ENCODE measurements at places on chromosomes 12 and 14.
A peak's percentile ranks its signal among the peaks of the same experiment; 100 is the strongest.

- no peak for DNase-seq
These were observed 40.4 kb upstream of the SYCP3 start for GRCh38 chr12:101779626-101780025.

GRCh38 chr12:69546693-69547438 is 38.4 kb upstream of the CCT2 start:
- DNase-seq, result no peak

DNA sequence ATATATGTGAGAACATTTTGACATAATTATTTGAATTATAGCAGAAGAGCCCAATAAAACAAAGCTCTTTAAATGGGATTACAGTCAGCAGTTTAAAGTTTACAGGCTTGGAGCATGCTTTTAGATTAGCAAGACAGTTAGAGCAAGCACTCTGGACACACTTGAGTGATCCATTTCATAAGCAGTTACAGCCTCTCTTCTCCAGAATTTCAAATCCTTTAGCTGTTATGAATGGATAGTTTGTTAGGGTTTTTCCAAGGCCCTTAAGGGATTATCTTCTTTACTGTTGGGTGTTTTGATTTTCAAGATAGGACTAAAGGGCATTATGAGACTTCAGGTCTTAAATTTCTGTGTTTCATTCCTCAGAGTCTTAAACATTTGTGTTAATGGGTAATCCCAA is 36.3 kb downstream of the BEST3 start:
- DNase-seq, result no peak

- DNase-seq, result no peak
These were observed 86.0 kb downstream of the AEBP2 start for GRCh38 chr12:19525274-19525673.

DNA sequence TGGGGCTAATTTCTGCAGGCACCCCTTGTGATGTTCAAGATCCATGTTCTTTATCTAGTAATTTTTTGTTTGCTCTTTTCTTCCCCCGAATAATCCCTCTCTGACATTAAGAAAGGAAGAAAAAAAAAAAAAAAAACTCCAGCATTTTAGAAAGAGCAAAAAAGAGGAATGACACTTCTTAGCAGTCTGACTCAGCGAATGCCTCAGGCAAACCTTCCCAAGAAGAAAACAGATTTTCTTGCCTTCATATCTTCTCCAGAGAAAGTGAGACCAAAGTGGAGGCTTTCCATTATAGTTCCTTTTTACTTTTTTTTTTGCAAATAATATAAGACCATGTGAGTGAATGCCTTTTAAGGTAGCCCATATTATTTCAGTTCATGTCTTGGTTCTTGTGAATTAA is 479.0 kb upstream of the SYT1 start:
- DNase-seq, result no peak

GRCh38 chr14:55309154-55309553 is 37.9 kb downstream of the FBXO34 start:
- DNase-seq, result no peak

DNA sequence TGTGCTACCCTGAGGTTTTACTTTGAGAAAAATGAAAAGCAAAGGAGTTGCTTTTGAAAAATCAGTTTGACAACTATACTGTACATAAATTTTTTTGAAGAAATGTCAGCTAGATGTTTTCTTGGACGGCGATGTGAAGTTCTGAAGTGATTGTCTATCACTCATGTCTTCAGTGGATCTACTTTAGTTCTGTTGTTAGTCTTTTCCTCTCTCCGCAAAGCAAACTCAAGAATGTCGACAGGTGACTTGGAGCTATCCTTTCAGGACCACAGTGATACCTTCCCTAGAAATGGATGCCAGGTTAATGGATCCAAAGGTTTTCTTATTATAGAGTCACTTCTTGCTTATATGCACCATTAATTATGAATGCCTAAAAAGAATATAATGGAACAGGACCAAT is 1.2 kb downstream of the PTPRO start:
- no peak for DNase-seq

- no peak for DNase-seq
These were observed 3.6 kb downstream of the TTC5 start for GRCh38 chr14:20302042-20302755.

DNA sequence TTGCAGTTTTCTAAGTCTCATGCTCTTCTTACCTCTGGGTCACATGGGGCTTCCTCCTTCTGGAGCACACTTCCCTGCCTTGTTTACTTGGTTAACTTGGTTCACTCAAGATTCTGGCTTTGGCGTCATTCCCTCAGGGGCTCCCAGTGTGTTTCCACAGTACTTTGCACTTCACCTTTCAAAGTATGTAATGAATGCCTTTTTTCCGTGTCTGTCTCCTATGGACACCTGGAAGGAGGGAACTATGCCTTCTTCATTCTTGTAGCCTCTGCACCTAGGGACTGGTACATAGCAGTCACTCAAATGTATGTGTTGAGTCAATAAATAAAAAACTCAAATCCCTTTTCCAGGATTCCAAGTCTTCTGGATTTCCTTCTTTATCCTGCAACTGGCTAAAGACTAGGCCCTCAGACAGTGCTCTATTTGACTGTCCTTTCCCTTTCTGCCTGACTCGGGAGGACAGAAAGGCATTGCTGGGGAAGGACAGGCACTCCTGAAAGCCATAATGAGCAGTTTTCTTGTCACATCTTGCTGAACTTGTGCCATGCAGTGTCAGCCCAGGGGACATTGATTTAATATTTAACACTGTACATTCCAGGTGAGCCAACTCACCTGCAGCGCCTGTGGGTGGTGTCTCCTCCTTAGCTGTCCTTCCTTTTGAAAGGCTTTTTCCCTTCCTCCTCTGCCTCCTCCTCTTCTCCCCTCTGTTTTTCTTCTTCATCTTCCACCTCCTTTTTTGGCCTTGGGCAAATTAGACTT is 12.8 kb downstream of the MYRFL start:
- DNase-seq, result no peak

- DNase-seq, result no peak
These were observed 47.2 kb downstream of the PUS7L start for GRCh38 chr12:43711348-43711747.

DNA sequence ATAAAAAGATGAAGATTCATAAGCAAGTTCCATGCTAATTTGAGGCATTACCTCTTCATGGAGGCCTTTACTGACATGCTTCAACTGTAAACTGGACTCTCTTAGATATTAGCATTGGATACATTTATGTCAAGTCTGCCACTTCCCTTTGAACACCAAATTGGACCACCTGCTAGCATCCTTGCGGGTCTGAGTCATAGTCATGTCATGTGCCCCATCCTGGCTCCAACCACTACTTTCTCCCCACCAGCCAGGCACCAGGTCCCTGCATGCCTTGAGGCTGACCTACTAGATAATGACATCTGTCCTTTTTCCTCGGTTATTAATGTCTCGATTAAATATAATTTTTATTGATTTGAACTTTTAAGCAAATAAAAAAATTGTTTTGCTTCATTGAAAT is 32.9 kb upstream of the EEA1 start:
- DNase-seq, result no peak

DNA sequence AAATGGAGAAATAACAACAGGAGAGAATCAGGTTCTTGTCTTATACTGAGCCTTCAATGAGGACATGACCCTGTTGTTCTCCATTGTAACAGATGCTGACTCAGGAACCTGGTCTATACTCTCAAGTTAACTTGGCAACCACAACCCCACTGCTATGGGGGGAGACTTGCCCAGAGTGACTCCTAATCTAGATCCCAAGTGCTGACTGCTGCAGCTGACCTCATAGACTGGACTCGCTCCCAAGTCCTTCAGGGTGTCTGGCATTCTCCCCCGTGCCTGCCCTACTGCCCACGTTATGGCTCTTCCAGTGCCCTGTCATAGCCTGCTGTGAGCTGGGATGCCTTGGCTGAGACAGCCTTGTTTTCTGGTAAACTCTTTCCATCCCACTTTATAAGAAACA is 37.1 kb downstream of the NID2 start:
- DNase-seq, result no peak

- DNase-seq, result no peak
These were observed 1393.3 kb upstream of the TMEM132C start for GRCh38 chr12:126873701-126874100.

DNA sequence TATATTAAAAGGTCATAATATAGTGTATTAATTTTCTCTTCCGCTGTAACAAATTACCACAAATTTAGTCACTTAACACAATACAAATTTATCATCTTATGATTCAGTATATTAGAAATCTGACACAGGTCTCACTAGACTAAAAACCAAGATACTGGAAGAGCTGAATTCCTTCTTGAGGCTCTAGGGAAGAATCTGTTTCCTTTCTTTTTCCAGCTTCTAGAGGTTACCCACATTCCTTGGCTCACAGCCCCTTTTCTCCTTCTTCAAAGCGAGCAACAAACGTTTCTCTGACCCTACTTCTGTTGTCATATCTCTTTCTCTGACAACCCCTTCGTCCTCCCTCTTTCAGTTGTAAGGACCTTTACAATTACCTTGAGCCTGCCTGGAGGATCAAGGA is 43.4 kb upstream of the AMN1 start:
- DNase-seq, result no peak

- no peak for DNase-seq
These were observed 78.5 kb downstream of the ARMH4 start for GRCh38 chr14:58073516-58073915.

DNA sequence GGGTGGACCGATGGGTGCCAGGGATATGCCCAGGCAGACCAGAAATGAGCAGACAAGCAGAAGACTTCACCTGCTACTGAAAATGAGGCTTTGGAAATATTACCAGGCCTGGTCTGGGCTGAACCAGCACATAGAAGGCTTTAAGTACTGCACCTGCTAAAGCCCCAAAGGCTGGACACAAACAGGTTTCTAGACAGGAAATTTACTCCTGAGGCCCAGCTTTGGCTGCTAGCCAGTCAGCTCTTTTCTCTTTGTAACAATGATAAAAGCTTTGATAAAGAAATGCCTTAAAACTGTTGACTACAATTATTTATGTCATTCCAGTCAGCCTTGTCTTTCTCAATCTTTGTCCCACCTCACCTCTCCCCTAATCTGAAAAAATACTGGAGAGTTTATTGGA is 228.9 kb upstream of the EGLN3 start:
- DNase-seq, result no peak

GRCh38 chr14:71721791-71722190 is 210.4 kb upstream of the RGS6 start:
- no peak for DNase-seq

DNA sequence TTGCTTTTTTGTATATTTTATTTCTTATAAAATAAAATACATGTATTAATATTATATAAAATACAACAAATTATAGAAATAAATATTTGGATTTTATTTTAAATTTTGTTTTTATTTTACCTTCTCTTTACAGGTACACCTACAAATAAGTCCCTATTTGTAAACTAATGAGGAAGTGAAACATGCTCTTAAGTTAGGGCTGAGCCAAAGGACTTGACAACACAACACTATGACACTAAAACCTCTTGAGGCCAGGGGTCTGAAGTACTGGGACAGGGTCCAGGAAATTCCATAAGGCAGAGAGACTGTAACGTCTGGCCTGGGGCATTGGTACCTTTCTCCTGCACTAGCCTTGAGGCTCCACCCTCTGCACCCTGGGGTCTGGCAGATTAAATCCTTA is 293.2 kb downstream of the FOXN3 start:
- DNase-seq, result no peak

GRCh38 chr12:77855548-77855947 is 24.9 kb downstream of the NAV3 start:
- DNase-seq, result no peak

GRCh38 chr14:56422703-56423213 is 156.8 kb upstream of the TMEM260 start:
- peak; percentile 41 for DNase-seq

- DNase-seq, result no peak
These were observed 101.2 kb upstream of the LRFN5 start for GRCh38 chr14:41505491-41505890.

GRCh38 chr14:60721326-60722106 is 2.6 kb downstream of the SIX4 start:
- DNase-seq, result no peak

DNA sequence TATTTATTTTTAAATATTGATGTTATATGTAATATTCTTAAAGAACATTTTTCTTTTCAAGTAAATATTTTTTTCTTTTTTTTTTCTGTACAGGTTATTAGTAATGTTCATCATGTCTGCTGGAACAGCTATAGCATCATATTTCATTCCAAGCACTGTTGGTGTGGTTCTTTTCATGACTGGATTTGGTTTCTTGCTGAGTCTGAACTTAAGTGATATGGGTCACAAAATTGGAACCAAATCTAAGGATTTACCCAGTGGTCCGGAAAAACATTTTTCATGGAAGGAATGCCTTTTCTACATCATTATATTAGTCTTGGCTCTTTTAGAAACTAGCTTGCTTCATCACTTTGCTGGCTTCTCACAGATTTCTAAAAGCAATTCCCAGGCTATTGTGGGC is 23.2 kb downstream of the PCNX4 start:
- DNase-seq, result no peak

DNA sequence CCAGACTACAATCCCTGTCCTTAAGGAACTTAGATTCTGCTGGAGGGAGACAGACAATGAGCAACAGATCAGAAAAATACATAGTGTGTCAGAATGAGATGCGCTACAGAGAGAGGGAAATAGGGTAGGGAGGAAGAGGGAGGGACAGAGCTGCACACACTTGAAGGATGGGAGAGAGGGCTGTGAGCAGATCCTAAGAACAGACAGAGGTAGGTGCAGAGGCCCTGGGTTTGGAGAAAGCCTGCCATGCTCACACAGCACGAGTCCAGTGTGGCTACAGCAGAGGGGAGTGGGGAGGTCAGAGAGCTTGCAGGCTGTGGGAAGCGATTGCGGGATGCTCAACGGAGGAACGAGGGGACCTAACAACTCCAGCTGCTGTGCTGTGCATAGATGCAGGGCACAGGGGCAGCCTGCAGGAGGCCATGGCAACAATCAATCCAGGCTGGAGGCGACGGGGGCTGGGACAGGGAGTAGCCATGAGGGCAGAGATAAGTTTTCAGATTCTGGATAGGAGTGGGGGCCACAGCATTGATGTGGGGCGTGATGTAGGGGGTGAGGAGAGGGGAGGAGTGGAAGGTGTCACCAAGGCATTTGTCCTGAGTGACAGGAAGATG is 20.7 kb downstream of the FAIM2 start:
- DNase-seq, result no peak

DNA sequence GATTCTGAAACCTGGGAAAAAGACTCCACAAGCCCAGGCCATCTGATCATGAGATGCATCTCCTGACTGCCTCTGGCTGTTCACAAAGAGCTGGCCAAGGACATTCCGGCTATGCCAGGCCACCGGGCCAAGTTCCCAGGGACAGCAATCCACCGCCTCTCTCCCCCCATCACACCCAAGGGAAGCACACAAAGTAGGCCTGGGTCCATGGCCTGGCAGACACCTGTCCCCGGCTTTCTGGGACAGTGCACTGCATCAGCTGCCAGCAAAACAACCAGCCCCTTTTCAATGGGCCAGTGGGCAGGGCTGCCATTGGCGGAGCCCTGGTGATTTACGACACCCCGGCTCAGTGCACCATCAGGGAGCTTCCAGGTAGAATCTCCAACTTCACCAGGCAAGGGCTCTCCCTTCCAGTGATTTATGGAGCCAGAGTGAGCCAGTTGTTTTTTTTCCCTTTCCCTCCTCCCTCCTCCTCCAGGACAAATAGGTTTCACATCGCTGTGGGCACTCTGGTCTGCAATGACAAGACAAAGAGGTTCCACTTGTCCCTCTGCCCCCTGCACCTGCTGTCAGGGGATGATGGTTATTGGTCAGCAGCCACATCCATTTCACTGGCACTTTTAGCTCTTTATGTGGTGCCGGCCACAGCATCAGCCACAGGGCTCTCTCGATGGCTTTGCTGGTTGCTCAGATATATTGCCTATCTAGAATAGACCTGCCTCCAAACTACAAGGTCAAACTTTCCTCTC is 149.6 kb downstream of the SLC38A6 start:
- DNase-seq, result no peak

- DNase-seq, result no peak
These were observed 216.6 kb downstream of the GLT1D1 start for GRCh38 chr12:129069886-129070285.

All from thymus (tissue), 14 donors.